ENCODE measurements at places on chromosomes 1 and 21. TPM values are rescaled to one million over a fixed set of nuclear protein-coding genes. Genes with fewer than 3 reads are reported as not detected.

The C8B gene
- total RNA-seq: not detected

The FCGR1A gene
- total RNA-seq: not detected

The ROR1 gene
- not detected for total RNA-seq

The CFHR4 gene
- not detected for total RNA-seq
